Esophagus squamous epithelium (tissue), 5 donors: ENCODE measurements at places on chromosomes 13 and 19.

DNA sequence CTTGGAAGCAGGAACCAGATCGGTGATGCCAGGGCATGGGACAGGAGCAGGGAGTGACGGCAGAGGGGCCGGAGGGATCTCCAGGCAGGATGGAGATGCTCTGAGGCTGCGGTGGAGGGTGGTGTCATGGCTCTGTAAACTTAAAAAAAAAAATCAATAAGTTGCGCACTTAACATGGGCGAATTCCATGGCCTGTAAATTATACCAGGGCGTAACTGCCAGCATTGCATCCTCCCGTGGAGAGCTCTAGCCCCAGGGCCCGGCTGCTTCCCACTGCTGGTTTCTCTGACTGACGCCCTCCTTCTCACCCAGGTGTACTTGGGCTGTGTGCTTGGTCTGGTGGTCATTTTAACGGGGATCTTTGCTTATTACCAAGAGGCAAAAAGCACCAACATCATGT lies 8.7 kb downstream of the ATP12A start:
- no peak for DNase-seq

DNA sequence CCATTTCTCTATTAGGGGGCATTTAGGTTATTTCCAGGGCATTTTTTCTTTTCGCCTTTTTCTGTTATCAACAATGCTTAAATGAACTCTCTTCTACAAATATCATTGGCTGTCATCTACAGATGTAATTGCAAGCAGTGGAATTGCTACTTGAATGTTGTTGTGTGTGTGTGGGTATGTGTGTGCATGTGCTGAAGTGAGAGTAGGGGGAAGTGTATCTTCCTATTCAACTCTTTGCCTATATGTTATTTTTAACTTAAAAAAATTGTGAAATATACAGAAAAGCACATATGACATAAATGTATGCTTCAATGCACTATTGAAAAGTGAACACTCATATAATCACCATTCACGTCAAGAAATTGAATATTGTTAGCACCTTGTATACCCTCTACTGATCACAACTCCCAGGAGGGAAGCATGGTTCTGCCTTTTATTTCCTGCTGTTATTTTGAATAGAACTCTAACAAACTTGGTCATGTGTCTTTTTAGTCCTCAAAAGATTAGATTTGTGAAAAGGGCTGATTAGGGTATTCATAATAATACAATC lies 24.7 kb downstream of the WDFY2 start:
- DNase-seq: no peak

DNA sequence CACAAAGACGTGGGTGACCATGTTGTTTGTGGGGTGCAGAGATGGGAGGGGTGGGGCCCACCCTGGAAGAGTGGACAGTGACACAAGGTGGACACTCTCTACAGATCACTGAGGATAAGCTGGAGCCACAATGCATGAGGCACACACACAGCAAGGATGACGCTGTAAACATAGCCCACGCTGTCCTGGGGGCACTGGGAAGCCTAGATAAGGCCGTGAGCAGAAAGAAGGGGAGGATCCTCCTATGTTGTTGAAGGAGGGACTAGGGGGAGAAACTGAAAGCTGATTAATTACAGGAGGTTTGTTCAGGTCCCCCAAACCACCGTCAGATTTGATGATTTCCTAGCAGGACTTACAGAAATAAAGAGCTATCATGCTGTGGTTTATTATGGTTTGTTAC lies 5.6 kb downstream of the KLK2 start:
- no peak for DNase-seq

DNA sequence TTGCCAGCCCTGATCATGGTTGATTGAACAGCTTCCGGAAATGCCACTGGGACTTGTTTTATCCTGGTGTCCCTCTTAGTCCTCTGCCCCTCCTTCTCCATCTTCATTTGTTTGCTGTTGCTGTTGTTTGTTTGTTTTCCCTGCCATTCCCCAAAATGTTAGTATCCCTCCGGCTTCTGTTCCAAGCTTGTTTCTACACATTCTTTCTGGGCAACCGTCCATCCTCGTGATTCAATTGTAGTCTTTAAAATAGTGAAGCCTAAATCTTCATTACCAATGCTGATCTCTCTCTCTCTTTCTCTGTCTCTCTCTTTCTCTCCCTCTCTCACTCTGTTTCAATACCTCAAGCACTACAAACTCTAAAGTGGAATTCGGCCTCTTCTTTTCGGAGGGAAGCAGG lies 649.3 kb upstream of the ARGLU1 start:
- no peak for DNase-seq

DNA sequence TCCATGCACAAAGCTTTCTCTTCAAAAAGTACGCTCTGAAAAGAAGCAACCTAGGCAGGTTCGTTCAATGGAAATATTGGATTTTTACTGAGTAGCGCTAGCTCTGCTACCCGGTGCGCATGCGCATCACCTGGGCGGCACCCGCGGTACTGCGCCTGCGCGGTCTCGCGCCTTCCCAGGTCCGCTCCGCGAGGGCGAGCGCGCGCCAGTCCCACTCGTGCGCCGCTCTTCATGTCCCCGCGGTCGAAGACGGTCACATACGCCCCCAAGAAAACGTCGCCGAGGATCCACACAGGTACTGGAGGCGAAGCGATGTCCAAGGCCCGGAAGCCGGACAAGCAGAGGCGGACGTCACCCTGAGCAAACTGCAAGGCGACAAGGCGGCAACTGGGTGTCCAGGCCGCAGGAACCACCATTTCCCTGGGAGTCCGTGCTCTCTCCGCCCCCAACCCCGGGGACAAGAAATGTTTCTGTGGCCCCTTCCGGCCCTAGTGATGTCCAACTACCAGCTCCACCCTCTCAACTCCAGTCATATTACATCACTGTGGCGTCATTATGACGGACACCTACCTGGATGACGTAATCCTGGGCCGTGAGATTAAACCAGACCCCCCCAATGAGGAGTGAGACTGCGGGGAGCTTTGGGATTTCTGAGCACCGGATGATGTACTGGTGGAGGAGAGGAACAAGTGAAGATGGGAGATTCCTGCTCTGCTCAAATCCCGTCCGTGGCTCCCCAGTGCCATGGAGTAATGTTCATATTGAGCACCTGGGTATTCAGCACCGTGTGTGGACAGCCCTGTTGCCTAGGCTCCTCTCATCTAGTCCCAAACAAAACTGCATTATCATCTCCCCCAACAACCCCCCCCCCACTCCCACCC lies 4.8 kb upstream of the KCNC3 start:
- DNase-seq: no peak

GRCh38 chr13:113997845-113998751 lies 24.2 kb upstream of the C13orf46 start:
- no peak for DNase-seq

DNA sequence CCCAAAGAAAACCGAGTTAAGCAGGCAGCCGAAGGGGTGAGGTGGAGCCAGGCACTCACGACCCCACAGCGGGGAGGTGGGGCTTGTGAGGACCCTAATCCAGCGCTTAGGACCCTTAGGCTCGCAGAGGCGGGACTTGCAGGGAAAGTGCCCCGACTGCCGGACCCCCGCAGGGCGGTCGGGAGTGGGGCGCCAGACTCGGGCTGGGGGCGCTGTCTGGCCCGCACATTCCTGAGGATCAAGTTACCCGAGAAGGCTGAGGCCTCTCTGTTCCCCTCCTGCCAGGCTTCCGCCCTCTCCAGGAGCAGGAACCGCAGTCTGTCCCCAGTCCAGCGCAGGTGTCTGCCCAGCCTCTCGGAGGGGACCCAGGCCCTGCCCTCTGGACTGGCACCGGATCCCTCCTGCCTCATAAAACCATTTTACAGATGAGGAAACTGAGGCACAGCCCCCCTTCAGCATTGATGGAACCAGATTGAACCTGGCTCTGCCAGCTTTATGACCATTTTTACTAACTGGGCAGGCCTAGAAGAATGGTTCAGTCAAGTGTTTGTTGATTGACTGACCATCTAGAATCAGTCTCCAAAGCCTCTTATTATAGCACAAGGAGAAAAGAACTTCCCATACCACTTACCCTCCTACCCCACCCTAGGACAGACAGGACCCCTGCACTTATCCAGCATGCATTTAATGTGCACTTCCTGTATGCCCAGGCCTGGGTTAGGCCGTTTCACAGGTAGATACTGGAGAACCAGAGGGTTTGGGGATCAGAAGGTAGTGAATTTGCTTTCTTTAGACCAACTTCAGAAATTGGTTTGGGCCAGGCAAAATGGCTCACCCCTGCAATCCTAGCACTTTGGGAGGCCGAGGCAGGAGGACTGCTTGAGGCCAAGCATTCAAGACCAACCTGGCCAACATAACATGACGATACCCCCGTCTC lies 6.7 kb upstream of the JUND start:
- no peak for DNase-seq

- DNase-seq: no peak
Observed at GRCh38 chr13:94674609-94675348, 37.6 kb downstream of the SOX21 start.

DNA sequence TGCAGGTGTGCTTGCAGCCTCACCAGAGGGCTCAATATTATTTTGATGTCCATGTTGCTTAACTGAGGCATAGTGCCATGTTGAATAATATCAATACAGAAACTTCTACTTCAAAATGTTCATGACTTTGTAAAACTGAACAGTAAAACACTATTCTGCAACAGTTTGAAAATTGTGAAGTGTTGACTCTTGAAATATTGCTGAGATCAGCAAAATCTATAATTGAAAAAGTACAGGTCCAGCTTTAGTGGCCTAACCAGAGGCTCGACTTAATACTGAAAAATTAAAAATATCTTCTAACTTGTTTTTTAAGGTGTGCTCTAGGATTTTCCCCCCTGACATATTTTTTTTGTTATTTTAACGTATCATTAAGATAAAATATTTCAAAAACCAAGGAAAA lies 1460.7 kb downstream of the EFNB2 start:
- DNase-seq: no peak

DNA sequence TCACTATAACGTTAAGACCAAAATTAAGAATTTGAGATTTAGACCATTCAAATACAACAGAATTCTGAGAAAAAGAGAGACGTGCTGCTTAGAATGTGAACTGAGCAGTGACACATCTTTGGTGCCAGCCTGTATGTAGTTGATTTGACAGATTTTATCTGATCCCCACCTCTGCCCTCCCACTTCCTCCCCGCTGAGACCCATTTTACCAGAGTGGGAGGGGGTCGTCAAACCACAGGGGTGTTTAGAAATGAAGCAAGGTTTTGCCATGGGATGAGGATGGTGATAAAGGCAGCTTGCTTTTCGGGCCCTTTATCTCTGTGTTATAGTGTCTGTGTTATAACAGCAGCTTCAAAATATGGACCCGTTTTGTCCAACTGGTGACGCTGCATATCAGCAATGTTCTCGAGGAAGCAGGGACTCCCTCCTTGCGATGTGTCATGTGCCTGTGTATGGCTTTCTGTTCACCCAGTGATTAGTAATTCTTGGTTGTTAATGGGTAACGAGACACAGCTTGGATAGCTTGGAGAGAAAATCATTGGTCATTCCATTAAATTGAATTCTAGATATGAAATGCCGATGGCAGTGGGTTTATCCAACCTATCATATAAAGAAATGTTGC lies 125.0 kb downstream of the HS6ST3 start:
- no peak for DNase-seq

DNA sequence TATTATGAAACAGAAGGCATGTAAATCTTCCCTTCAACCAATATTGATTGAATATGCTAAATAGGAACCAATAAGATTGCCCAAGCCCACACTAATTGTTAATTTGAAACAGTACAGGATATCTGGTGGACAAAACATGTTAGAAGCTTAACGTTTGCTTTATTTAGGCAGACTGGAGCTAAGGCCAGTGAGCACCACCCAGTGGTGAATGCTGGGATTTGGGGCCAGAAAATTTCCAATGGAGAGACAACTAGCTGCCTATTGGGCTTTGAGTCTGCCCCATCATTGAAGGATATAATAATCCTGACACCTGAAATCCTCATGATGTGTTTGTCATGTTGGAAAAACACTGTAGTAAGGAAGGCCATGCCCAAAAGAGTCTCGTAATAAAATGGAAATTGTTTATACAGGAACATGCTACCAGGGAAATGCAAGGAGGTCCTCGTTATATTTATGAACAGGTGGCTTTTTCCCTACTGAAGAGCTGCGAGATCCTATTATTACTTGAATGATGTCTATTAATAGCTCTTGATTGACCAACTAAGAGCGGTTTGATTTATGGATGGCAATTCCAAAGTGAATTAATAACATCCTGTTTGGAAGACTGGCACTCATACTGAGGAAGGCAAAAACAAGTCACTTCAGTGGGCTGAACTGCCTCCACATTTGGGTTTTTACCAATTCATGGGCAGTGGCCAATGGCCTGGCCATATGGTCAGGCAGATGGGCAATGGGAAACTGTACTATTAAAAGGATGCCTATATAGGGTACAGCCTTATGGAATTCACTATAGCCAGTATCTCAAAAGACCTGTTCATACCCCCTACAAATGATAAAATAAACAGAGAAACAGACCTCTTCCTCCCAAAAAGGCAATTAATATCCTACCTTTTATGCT lies 8.7 kb downstream of the SIGLECL1 start:
- no peak for DNase-seq

GRCh38 chr19:8641908-8642547 lies 11.6 kb downstream of the NFILZ start:
- DNase-seq: no peak

DNA sequence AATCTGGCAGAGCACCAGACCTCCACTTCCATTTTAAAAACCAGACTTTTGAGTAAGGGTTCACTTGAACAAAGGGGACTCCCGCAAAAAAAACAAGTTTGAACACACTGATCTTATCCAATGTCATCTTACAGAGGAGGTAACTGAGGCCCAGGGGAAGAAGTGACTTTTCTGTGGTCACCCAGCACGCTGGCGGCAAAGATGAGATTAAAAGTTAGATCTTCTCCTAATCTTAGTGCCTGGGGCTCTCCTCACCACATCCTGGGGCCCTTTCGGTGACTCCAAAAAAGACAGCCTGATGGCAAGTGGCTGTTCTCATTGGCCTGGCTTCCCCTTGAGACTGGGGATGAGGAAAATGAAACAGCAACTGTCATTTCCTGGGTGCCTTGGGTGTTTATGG lies 101.8 kb upstream of the ZNF98 start:
- DNase-seq: no peak

- no peak for DNase-seq
Observed at GRCh38 chr13:97328222-97328790, 105.7 kb upstream of the RAP2A start.

DNA sequence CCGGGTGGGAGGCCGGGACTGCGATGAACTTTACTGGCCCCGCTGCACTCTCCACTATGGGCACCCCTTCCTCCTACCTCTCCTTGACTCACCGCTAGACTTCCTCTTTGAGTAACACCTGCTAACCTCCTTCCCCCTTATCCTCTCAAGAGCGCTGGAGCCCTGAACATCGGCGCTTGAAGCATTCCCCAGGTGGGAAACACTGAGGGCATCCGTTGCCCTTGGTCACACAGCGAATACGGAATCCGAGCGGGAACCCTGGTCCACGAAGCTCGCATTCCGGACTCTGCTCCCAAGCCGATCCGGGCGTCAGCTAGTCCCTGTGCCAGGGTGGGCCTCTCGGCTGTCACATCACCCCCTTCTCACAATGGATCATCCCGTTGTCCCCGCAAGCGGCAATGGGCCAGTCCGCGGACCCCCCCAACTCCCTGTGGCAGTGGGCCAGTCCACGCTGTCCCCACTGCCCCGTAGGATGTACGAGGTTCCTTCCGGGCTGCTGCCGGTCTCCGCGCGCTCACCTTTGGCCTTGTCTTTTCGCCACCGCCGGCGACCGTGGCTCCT lies 4.2 kb downstream of the LIPE start:
- DNase-seq: no peak
